DMS53 (cell line): ENCODE measurements at places on chromosomes 5 and 9.

DNA sequence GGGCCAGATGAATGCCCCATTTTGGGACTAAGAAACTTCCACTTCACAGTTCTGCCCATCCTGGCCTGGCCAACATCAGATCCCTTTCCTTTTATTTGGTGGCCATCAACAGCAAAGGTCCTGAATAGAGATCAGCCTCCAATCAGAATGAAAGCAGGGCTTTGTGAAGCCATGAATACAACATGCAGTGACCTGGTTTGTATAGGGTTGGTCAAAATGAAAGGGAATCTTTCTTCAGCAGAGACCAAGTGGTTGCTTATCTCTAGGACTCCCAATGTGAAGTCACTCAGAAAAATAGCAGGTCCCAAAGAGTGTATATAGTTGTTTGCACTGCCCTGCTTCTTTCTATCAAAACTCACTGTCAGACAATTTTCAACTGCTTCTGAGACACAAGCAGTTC, 113.9 kb upstream of the SLC12A2 start:
- DNase-seq: no peak

GRCh38 chr9:129131300-129132145, 20.3 kb downstream of the PTPA start:
- peak; percentile 78 for DNase-seq

- DNase-seq: no peak
Measured at GRCh38 chr5:33475706-33476105, 34.9 kb downstream of the TARS1 start.

GRCh38 chr5:27038476-27038875, at the start of gene CDH9:
CDH9 (minus strand) TSS chr5:27038586; CDS start chr5:26988333, 50,253 bp downstream.
- no peak for DNase-seq

DNA sequence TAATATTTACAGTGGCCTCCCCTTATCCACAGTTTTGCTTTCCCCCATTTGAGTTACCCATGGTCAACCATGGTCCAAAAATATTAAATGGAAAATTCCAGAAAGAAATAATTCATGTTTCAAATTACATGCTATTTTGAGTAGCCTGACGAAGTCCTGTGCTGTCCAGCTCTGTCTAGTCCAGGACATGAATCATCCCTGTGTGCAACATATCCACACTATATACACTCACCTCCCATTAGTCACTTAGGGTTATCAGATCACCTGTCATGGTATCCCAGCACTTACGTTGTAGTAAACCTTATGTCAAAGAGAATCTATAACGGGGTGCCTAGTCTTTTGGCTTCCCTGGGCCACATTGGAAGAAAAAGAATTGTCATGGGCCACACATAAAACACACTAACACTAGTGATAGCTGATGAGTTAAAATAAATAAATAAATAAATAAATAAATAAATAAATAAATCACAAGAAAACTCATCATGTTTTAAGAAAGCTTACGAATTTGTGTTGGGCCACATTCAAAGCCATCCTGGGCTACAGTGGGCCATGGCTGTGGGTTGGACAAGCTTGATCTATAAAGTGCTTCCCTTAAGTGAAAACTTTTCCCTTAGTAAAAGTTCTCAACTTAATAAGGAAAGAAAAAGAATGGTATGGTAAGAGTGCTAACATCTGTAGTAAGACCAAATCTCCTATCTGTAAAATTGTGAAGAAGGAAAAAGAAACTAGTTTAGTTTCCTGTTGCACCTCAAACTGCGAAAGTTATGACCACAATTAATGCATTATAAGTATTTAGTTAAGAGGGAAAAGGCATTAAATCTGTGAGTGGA, 15.9 kb upstream of the OMD start:
- no peak for DNase-seq

GRCh38 chr5:124461157-124461556, 285.3 kb downstream of the ZNF608 start:
- no peak for DNase-seq

DNA sequence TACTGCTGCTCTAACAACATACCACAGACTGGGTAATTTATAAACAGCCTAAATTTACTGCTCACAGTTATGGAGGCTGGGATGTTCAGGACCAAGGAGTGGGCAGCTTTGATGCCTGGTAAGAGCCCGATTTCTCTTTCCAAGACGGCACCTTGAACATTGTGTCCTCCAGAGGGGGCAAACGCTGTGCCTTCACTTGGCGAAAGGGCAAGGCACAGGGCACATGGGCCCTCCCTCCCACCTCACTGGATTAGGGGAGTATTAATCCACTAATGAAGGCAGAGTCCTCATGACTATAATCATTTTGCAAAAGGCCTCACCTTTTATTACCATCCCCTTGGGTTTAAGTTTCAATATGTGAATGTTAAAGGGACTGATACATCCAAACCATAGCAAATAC, 397.7 kb downstream of the TMEM38B start:
- no peak for DNase-seq

DNA sequence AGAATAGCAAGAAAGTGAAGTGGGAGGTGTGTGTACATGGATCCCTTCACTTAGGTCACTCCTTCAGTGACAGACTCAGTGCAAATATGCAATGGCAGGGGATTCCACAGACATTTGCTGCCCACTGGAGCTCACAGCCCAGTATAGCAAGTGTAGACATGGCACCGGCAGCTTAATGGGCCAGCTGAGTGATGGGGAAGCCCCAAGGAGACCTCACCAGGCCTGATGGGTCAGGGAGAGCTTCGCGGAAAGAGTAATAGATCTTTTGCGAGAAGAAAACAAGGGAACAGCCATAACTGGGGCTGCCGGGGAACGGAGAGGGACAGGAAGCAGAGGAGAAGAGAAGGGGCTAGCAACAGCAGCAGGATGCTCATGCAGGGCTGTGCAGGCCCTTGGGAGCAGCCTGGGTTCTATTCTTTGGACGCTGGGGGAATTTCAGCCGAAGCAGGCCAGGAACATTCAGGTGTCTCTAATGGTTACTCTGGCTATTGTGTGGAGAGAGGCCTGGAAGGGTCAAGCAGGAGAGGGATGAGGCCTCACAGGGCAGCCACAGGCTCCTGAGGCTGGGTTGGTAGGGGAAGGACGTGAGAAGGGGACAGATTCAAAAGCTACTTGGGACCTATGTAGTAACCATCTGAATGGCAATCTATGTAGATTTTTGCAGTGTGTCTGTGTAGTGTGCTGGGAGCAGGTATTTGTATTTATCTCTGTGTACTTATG, 27.0 kb downstream of the TCF7 start:
- no peak for DNase-seq

GRCh38 chr9:95073042-95073607, 244.4 kb downstream of the FANCC start:
- DNase-seq: peak; percentile 52

DNA sequence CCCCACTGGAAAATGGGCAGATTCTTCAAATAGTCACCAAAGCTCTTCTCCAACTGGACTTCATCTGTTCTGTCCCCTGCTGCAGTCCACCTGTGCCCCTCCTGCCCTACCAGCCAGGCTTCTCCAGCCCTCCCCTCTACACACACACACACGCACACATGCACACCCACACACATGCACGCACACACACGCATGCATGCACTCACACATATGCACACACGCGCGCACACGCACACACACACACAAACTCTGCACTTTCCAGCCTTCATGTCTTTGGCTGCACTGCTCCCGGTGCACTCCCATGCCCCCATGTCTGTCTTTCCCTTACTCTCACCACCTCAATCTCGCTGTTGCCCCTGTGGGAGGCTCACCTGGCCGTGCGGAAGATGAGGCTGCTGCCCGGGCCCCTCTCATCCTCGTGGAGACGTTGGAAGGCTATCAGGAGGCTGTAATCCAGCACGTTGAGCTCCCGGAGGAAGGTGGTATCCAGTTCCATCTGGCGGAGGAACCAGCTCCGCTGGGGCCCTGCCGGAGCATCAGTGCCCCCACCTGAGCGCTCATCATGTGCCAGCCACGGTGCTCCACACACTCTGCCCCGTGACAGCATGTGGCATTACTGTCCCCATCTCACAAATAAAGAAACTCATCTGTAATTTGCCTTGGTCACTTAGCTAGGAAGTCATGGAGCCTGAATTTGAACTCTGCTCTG, 5.7 kb downstream of the PIP5KL1 start:
- no peak for DNase-seq

DNA sequence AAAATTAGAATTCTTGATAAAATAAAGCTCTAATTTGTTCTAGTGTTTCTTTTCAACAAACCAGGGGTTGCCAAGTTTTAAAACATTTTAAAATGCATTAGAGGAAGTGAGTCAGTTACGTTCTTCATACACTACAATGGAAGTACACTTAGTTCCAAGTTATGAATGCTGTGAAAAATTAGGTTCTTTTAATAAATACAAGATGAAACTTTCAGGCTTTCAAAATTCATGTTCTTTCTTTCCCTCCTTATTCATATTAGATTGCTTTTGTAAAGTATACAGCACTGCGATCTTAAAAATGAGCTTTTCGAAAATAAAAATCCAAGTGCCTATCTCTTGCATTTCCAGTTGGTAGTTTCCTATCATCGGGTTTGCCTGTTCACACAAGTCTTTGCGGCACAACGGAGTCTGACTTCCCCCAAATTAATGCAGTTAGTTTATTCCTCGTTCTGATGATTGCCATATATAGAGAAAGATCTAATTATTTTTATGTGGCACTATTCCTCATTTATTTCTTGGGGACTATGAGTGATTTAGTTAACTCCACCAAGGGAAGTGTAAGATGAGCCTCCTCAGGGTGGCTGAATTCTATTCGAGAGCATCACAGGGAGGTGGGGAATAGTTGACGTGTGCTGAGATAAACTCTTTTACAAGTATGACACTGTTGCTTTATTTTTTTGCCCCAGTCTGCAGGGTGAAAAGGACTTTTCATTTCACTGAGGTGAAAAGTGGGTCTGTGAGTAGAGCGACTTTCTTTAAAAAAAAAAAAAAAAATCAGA, 238.2 kb downstream of the CD180 start:
- no peak for DNase-seq

DNA sequence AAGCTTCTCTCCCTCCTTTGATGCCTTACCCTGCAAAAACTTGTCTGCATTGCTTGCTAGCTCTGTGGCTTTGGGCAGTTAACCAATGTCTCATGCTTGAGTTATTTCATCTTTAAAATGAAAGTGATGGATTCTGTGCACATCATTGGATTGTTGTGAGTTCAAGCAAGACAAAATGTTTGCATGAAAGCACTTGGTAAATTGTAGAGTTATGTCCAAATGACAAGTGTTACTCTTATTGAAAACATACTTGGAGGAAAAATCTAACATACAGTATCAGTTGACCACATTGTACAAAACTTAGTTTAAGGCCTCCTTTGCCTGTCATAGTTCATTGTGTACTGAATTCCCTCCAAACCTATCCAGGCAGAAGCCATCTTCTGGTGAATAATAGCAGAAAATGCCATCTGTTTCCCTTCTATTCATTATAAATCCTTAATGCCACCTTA, 30.0 kb downstream of the TGFBR1 start:
- no peak for DNase-seq

- DNase-seq: no peak
Measured at GRCh38 chr5:164651546-164652275, 1146.3 kb downstream of the MAT2B start.

- peak; percentile 62 for DNase-seq
Measured at GRCh38 chr5:68288707-68289134, 73.2 kb downstream of the PIK3R1 start.

DNA sequence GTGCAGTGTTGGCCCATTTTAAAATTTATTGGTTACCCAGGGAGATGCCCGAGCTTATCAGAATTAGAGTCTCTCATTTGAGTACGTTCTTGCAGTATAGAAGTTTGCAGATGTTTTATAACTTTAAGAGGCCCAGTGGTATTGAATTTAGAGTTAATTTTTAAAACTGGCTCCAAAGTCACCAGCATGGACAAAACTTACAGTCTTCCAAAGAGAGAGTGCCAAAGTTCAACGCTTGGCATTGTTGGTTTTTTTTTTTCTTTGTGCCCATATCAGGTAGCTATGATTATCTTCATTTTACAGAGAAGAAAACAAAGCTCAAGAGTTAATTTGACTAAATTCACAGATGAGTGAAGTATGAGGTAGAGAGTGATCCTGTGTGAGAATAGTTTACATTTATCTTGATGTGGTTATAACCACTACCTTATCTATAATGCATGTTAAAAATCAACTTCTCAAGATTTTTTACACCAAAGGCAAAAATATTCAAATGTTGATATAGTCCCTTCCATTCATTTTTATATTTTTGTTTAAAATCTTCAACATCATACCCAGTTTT, 273.7 kb upstream of the DMRT1 start:
- no peak for DNase-seq

DNA sequence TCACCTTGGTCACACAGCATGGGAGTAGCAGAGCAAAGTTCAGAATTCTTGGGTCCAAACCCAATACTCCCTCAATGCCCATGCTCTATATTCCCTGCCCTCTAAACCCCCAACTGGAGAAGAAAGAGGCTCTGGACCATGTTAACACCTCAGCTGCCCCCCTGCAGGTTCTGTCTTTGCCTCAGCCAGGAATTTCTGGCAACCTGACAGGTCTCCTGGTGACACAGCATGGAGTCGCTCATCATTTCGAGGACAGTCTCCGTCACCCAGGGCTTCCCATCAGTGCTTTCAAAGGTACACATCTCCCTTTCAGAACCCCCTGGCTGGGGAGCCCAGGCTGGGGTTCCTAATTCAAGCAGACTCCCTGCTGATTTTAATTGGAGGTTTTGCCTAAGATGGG, 189.5 kb downstream of the BRINP1 start:
- no peak for DNase-seq
